ENCODE measurements at places on chromosomes 2 and 18.
A peak's percentile ranks its signal among the peaks of the same experiment; 100 is the strongest.

DNA sequence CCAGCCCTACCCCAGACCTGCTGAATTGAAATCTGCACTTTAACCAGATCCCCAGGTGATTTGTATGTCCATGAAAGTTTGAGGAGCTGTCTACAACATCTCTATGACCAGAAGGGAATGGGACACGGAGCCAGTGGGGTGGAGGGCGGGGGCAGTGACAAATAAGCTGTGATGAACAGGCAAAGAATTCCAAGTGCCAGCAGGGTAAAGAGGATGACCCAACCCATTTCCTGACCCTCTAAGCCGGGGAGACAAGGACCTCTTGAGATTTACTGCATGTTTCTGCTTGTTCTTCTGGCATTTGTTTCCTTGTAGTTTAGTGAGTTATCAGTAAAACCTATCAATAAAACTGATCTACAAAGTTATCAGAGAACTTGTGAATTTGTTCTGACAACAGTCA, 8.7 kb downstream of the TET3 start:
- DNase-seq, result no peak

- no peak for DNase-seq
These were observed 124.1 kb downstream of the RAPGEF4 start for GRCh38 chr2:172859581-172860335.

- DNase-seq, result no peak
These were observed 3.3 kb downstream of the MYCN start for GRCh38 chr2:15943378-15944280.

DNA sequence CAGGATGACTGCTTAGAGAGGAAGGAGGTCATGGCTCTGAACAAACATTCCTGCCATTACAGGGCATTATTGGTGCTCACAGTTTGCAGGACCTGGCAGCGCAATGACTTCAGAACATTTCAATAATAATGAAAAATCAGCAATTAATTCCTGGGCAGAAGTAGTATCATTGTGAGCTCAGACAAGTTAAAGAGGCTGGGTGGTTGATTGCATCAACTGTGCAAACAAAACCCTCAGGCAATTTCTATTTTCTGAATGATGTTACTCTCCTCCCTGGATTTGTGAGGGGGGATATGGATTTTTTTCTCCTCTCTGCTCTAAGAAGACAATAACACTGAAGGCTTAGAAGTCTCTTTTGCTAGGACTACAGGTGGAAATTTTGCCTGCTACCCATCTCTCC, 168.1 kb upstream of the TACR1 start:
- no peak for DNase-seq

DNA sequence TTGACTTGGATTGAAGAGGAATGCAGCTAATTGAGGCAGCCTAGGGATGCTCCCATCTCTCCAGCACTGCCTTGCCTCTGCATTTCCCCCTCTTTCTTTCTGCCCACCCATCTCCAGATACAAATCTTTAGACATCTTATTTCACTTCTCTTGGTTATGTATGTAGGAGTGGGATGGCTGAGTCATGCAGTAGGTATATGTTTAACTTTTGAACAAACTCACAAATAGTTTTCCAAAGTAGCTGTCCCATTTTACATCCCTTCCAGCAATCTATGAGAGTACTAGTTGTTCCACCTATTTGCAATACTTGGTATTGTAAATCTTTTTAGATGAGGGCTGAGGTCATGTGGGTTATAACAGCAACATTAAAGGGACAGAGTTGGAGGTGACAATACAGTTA, 329.9 kb downstream of the DYSF start:
- DNase-seq, result peak; percentile 33
